NCI-H2107 (cell line): ENCODE measurements at places on chromosomes 7 and 10.

DNA sequence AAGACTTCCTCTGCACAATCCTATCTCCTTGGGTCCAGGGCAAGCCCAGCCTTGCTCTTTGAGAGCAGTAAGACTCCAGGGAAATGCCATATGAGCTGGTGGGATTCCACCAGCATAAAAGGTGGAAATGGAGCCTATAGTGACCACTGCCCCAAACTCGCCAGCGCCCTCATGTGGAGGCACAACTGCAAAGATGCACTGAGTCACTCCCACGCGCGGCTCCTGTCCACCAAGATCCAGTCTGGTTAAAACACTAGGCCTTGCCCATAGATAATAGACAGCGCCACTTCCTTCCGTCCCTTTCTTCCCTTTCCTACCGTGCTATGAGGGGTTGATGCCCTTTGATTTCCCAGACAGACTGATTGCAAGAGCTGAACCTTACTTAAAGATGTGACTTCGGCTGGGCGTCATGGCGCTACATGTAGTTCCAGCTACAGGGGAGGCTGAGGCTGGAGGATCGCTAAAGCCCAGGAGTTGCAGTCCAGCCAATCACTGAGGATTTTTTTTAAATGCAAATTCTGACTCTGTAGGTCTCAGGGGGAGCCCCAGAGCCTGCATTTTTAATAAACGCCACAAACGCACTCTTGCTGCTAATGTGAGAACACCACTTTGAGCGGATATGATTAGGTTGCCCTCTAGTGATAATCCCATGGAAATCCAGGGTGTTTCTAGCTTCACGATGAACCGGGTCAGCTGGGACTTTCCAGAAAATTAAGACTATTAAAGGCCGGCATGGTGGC lies 136.5 kb downstream of the EPC1 start:
- DNase-seq = no peak

DNA sequence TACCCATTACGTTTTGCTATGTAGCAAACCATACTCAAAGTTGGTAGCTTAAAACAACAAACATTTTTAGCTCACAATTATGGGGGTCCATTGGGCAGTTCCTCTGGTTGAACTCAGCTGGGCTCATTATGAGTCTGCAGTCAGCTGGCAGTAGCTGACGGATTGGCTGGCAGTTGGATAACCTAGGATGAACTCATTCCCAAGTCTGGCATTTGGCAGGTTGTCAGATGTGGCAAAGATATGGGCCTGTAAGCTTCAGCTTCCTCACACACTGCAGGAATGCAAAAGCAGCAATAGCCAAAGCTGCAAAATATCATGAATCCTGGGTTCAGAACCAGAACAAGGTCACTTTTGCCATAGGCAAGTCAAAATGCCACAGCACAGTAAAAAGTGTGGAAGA lies 412.2 kb upstream of the SORCS1 start:
- DNase-seq = no peak

GRCh38 chr10:100948916-100949315 lies 20.4 kb upstream of the SEMA4G start:
- DNase-seq = no peak

DNA sequence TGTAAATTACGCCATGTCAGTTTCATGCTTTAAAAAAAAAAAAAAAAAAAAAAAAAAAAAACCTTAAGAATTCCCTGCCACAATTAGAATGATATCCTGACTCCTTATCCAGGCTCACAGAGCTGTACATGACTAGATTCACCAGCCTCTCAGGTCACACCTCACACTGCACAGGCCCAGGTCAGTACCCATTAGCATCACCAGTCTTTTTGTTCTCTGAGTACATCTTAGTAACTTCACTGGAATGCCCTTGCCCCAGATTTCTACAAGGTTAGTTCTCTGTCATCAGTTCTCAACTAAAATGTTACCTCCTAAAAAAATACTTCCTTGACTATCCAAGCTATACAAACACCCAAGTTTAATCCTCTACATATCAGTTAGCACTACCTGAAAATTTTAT lies 211.0 kb downstream of the LRRN3 start:
- no peak for DNase-seq
